Effector memory CD8-positive, alpha-beta T cell (primary cell): ENCODE measurements at places on chromosomes 1 and 21.

- DNase-seq: no peak
Measured at GRCh38 chr21:41851090-41851790, 27.9 kb downstream of the PRDM15 start.

DNA sequence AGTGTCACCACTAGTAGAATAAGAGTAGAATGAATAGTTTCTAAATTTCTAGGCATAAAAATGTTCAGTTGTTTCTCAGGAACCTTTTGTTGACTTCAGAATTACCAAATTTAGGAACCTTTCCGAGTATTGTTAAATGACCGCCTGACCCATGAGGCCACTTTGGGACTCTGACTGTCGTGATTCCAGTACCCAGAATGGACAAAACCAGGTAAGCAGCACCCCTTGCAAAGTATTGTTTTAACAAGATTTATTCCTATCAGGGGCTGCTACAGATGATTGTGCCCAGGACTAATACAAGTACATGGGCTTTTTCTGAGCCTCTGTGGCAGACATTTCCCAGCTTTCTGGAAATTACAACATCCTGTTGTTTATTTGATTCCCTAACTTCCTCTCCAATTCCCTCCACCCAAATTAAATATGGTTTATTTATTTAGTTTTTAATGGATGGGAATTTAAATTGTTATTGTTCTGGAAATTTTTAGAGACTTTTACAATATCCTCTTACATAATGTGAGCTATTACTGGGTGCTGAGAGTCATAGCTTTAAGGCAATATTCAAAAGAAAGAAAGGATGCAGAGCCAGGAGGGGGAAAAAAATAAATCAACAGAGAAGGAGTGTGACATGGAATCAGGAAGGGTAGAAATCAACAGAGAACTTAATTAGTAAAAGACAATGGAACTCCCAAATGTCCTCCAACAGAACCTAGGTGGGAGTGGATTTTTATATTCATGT is 37.4 kb upstream of the NTPCR start:
- DNase-seq: no peak

- no peak for DNase-seq
Measured at GRCh38 chr21:42735944-42736343, 82.5 kb downstream of the PDE9A start.

GRCh38 chr1:101291562-101292380 is 55.0 kb downstream of the S1PR1 start:
- DNase-seq: no peak

GRCh38 chr1:108188801-108189200 is 11.3 kb downstream of the SLC25A24 start:
- DNase-seq: no peak

- peak; percentile 47 for DNase-seq
Measured at GRCh38 chr1:235954306-235955283, 87.9 kb upstream of the LYST start.

GRCh38 chr1:66556161-66556611 is 22.2 kb downstream of the SGIP1 start:
- DNase-seq: no peak

- peak; percentile 56 for DNase-seq
Measured at GRCh38 chr1:53413175-53414001, 45.8 kb upstream of the DMRTB1 start.

GRCh38 chr1:9630331-9631111 is 21.0 kb upstream of the PIK3CD start:
- peak; percentile 18 for DNase-seq

- no peak for DNase-seq
Measured at GRCh38 chr1:111906816-111907215, 82.7 kb downstream of the KCND3 start.

- DNase-seq: no peak
Measured at GRCh38 chr1:67019600-67020136, 34.3 kb downstream of the SLC35D1 start.

- DNase-seq: no peak
Measured at GRCh38 chr1:98253145-98253544, 332.3 kb upstream of the DPYD start.

DNA sequence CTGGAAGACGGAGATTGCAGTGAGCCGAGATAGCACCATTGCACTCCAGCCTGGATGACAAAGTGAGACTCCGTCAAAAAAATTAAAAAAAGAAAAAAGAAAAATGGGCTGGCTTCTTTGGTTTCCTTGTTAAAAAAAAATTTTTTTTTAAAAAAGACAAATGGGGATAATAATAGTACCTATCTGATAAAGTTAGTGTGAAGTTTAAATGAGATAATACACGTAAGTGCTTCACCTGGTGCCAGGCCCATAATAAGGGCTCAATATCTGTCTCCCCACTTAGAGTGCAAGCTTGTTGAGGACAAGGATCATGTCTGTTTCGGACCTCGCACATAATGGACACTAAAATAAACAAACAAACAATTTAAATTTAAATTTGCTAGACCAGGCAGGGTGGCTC is 30.0 kb upstream of the HTR1D start:
- DNase-seq: no peak

- DNase-seq: no peak
Measured at GRCh38 chr1:203558064-203558760, 64.3 kb downstream of the OPTC start.

DNA sequence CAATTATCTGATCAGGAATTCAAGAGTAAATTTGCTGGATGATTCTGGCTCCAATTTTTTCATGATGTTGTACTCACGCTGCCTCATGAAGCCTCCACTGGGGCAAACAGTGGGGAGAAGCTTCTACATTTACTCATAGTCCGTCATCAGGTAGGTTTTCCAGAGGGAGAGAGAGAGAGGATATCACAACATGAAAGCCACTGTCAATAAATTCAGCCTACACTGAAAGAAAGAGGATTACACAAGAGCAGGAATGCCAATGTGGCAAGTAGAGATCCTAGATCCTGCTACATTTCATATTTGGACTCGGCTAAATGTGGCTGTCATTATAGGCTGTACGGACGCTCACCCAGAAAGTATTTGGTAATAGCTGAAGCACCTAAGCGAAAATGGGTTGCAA is 819.9 kb downstream of the BRINP3 start:
- no peak for DNase-seq

DNA sequence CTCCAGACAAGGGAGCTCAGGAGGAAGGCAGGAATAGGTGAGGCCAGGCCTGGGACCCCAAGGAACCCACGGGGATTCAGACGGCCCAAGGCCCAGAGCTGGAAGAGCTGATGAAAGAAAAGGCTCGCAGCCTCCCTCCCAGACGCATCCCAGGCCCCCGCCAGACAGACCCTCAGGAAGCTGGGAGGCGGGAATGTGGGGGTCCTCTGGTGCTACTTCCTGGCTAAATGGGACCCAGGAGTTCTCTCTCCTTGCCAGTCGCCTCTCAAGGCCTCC is 430 bp downstream of the FBXO2 start:
- DNase-seq: no peak

GRCh38 chr1:97660431-97661105 is 260.3 kb downstream of the DPYD start:
- no peak for DNase-seq

DNA sequence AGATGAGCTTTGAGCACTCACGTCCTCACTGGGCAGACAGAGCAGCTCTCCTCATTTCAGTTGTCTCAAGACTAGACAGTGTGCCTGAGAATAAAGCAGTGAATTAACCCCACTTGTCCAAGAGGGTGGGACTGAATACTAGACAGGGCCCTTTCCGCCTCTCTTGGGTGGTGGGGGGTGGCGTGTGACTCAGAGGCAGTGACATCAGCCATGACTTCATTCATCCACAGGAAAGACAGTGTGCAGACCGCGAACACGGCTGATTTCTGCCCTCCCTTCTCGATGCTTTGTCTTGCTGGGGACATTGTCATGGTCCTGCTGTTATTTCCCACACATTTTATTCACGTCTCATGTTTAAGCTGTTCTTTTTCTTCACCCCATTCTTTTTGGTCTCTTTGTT is 64.9 kb downstream of the FGGY start:
- DNase-seq: no peak

DNA sequence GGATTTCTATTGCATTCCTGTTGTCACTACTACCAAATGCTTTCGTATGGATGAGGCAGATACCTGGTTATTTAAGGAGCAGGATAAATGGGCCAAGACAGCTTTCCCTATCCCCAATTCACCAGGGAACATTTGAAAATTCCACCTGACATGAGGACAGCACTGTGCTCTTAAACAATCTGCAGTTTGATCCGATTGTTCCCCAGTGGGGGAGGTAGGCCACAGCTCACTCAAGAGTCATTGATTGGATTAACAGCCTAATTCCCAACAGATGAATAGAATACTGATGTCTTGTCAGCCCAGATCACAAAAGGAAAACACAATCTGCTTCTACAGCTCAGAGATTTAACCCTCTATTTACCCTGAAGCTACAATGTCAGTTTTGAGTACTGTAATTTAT is 123.9 kb downstream of the LHX4 start:
- DNase-seq: no peak

- DNase-seq: no peak
Measured at GRCh38 chr1:36062315-36062714, 21.6 kb upstream of the TEKT2 start.

- DNase-seq: no peak
Measured at GRCh38 chr21:21907271-21907670, 909.1 kb downstream of the NCAM2 start.

GRCh38 chr1:92804721-92805201 is 19.9 kb upstream of the EVI5 start:
- no peak for DNase-seq

DNA sequence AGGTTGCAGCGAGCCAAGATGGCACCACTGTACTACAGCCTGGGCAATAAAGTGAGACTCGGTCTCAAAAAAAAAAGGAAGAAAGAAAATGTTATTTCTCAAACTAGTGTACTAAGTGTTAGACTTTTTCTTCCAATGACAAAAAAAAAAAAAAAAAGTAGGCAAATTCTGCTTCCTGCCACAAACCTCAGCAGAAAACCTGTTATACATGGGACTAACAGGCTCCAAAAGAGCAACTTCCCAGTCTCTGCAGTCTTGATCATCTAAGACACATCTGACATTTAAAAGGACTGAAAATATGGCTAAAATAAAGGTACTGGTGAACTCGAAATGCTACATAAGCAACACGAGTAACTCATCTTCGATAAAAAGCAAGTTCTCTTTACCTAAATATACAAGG is 59.6 kb downstream of the HSF2BP start:
- no peak for DNase-seq

- DNase-seq: no peak
Measured at GRCh38 chr1:163056831-163057230, 12.3 kb upstream of the RGS4 start.

DNA sequence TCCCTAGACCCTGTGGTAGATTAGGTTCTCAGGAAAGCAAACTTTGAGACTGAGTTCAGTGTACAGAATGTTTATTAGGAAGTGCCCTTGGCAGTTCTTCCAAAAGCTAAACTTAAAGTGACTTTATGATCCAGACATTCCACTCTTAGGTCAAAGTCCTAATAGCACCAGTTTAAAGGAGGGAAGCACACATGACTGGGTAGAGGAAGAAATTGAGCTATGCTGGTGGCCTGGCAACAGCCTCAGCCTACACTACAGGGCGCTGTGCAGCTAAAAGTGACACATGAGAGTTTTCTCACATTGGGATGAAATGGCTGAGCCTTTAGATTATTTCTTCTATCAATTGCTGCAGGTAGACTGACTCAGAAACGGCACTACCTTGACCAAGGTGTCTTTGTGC is 280.4 kb downstream of the BRINP2 start:
- DNase-seq: no peak

DNA sequence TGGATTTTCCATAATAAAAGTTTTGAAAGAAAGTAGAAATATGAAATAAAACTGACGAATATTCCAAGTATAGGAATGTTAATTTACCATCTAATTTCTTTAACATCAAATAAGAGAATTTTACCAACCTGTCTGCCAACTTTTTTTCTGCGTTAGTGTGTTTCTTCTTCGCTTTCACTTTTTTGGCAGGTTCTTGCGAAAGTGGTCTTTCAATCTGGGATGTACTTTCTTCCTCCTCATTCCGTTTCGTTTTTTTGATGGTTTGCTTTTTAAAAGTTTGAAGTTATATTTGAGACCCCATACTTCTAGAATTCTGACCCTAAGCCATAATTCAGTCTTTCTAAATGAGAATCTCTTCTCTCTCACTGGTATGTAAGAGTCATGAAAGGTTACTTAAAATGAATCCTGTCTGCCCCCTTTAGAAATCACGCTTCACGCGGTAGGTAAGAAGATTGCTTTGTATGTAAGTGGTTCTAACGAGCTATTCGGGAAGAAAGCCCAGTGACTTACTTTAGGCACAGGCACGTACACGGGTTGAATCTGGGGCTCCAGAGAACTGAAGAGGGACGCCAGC is 580 bp downstream of the RBM34 start:
- DNase-seq: no peak

- peak; percentile 54 for DNase-seq
Measured at GRCh38 chr1:244319283-244320132, 132.2 kb downstream of the ADSS2 start.

DNA sequence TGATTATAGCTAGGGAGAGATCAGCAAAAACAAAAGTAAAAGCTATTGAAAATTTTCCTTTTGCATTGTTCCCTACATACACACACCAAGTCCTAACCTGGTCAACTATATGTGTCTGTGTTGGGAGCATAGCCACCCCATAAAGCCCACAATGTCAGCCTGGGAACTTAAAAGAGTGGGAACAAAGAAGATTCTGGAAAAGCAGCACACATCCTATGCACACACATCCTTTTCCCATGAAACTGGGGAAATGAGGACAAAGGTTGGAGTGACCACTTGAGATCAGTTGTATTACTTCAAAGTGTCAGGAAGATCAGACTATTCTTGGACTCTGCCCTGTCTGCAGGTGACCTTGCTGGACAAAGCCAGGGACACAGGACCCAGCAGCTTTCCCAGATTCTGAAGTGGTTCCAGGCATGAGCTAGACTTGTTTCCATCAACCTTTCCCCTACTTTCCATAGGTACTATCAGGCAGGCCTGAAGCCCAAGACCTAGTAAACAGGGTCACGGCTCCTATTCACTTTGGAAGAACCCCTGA is 15.9 kb downstream of the TXNIP start:
- DNase-seq: no peak

DNA sequence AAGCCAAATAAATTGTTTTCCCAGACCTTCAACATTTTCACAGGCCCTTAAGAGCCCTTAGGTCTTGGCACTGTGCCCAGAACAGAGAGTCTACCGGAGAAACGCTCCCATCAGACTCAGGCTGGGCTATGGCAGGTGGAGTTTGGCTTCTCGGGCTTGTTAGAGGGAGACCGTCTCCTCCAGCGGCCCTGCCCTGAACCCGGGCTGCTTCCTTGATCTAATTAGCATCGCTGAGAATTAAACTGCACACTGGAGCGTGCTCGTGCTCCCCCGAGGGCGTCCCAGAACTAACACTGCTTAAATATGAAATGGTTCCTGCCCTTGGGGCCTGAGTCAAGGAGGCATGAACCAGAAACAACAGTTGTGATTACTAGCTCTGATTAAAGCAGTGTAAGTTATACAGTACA is 634.4 kb downstream of the MATN1 start:
- DNase-seq: no peak

GRCh38 chr1:84836145-84836544 is 56.9 kb downstream of the LPAR3 start:
- no peak for DNase-seq

- DNase-seq: no peak
Measured at GRCh38 chr1:109255097-109255651, 5.8 kb downstream of the CELSR2 start.
